Fibroblast of skin of left biceps (primary cell): ENCODE measurements at places on chromosomes 5 and 9.
A peak's percentile ranks its signal among the peaks of the same experiment; 100 is the strongest.

DNA sequence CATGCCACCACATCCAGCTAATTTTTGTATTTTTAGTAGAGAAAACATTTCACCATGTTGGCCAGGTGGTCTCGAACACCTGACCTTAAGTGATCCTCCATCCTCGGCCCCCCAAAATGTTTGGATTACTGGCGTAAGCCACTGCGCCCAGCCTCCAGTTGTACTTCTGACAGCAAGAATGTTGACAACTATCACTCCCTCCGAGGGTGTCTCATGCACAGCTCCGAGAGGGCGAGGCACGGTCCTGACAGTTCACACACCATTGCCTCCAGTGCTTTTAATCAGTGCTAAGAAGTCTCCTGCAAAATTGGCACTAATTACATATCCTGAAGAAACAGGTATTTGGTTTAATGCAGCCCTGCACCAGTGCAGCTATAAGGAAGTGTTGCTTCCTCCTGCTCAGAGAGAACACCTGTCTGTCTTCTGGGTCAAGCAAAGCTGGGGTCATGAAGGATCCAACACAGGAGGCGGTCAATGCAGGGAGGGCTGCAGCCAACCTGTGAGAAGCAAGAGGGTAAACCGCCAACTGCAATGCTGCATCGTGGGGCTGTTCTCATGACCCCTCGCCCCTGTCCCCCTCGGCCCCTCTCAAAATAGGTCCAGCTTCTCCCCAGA is 184.0 kb downstream of the MED10 start:
- DNase-seq = no peak

- DNase-seq = no peak
Observed at GRCh38 chr9:136561779-136562178, 15.9 kb upstream of the NOTCH1 start.

DNA sequence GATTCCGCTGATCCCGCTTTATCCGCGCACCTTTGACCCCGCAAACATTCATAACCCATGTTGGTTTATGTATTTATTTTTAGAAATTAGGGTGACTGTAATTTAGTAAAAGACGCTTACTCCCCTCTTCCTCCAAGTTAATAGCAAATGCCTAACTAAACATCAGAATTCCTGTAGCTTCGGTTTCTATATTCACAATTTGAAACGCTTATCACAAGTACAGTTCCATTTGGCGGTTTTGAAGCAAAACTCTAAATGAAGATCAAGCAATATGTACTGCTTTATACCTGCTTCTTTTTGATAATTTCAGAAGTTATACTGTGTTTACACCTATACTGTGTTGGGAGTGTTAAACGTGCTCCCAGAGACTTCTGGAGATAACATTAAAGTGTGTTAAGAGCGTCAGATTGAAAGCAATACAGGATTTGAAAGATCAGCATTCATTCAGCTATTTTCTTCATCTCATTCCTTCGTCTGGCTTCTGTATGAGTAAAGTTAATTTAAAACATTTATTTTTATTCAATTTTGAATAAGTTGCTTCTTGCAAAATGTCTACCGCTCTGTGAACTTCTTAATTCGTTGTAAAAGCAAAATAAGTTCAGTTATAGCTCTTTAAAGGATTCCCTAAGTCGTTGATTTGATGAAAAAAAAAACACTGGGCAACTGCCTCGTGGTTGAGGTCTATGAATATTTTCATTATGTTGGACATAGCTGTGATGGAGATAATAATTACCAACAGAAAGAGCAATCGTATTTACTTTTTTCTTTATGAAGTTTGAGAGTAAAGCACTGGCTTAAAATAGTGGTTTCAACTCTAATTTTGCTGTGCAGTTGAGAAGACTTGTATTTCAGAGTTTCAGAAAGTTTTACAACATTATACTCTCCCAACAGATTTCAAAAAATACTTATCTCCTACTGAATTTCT is 2.5 kb downstream of the PRDM6 start:
- DNase-seq = no peak

DNA sequence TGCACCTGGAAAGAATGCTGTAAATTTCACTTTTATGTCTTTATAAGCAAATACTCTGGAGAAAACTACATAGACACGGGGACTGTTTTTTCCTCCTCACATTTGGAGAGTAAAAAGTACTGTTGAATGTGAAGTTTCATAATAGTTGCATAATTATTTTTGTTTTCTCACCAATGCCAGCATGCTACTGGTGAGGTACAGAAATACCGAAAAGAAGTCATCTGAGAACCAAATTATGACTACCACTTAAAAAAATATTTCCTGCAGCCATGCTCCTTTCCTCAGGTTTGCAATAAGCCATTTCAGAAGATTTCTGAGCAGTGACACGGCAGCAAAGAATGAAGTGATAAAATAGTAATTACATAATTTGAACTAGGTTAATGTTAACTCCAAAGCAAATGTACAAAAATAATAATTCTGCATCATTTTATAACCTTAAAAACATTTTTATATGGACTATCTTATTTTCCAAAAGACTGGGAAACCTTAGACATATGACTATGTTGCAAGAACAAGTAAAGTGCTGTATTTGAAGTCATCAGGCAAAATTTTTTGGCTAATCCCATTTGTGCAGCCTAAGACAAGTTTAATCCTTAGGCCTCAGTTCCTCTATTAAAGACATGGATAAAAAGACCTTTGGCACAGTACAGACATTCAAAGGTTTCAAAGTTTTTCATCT is 144.7 kb downstream of the PCSK1 start:
- no peak for DNase-seq

- no peak for DNase-seq
Observed at GRCh38 chr5:104569621-104570020, 1007.0 kb upstream of the NUDT12 start.

DNA sequence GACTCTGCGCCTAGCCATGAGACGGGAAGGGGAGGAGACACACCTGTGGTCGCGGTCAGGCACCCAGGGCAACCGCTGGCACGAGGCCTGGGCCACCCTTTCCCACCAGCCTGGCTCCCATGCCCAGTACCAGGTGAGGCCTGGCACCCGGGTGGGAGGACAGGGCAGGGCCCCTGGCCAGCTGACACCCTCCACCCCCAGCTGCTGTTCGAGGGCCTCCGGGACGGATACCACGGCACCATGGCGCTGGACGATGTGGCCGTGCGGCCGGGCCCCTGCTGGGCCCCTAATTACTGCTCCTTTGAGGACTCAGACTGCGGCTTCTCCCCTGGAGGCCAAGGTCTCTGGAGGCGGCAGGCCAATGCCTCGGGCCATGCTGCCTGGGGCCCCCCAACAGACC is 5.0 kb downstream of the MAMDC4 start:
- DNase-seq = no peak

DNA sequence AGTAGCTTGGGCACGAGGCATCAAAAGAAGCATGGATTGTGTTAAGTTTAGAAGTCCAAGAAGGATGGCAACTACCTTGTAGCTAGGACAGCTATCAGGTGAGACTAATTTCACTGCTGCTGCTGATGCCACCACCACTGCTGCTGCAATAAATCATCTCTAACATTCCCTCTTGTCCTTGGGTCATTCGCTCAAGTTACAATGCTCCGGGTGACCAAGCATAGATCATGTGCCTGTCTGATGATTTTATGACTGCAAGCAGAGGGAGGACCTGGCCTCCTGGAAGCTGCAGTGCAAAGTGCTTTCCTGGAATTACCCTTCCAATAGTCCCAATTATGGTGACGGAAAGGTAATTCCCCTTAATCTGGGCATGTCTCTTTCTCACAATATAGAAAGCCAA is 334.4 kb downstream of the PRELID2 start:
- no peak for DNase-seq

- DNase-seq = no peak
Observed at GRCh38 chr5:95417971-95418370, 26.8 kb downstream of the FAM81B start.

DNA sequence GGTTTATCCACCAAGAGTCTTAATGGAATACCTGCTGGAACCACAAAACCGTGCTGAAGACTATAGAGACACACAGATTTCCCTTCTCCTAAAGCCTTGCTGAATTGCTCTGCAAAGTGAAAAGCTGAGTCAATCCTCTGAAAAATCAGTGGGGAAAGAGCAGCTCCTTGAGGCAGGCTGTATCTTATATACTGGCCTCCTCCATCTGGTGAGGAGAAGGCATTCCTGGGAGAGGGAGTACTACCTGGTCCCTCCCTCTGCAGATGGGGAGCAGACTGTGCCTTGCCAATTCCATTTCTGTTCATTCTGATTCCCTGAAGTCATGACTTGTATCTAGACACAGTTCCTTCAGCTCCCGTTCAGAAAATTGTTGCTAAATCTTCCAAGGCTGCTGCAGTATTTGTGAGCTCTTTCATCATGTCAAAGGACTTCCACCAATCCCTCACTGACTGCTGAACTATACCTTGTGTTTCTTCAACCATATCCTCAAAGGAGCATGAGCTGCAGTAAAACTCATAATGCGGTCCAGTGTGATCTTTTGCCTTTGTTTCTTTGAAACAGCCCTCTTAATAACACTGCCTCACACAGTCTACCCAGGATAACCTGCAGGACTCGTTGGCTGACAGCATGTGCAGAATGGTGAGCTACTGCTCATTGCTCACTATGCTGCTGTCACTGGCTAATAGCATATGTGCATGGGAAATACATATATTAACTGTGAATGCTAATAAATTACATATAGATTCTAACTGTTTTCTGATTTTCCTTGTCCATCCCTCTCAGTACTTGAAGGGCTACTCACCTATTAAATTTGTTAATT is 84.5 kb downstream of the FOXD1 start:
- peak; percentile 96 for DNase-seq

GRCh38 chr5:59079622-59080620 is 497.0 kb downstream of the RAB3C start:
- DNase-seq = peak; percentile 67

DNA sequence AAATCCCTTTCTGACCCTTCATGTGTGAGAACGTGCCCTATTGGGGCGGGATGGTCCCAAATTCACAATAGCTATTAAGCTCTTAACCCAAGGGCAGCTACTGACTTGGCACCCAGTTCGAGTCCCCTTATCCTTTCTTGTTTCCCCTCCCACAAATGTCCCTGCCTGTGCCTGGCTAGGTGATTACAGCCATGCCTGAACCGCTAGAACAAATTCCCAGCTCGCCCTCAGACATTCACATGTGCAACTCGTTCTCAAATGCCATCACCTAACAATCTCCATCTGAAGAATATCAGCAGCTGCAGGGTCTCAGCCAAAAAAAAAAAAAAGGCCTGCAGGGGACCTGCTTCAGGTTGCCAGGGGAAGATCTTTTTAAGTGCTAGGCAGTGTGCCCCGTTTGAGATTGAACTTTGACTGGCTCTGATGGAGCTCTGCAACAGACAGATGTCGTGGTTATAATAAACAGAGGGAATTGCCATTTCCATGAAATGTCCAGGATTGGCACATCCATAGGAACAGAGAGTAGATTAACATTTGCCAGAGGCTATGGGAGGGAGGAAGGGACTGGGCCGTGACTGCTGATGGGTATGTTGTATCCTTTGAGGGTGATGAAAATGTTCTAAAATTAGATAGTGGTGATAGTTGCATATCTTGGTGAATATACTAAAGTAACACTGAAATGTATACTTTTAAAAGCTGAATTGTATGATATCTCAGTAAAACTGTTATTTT is 347.2 kb upstream of the WWC1 start:
- no peak for DNase-seq

GRCh38 chr9:119873877-119874276 is 504.6 kb upstream of the BRINP1 start:
- no peak for DNase-seq
